ENCODE measurements at places on chromosomes 16 and 17.

- peak; percentile 20 for ATAC-seq
Observed at GRCh38 chr16:89805136-89805905, 11.1 kb downstream of the FANCA start.

GRCh38 chr17:45404870-45405249, 27.8 kb downstream of the ARHGAP27 start:
- ATAC-seq: no peak

DNA sequence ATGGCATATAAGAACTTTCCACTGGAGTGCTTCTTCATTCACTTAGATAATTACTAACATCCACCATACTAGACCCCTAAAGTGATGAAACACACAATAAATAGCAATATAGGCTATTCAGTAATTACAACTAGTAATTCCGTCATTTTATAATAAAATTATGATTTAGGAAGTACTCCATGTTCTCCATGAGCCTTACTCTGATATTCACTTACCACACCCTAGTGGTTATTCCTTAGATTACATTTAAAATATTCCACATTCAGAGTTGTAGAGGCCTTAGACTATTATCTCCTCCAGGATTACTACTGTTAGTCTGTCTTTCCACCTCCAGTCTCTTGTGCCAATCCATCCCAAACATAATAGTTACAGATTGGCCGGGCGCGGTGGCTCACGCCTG, 62.4 kb downstream of the STH start:
- peak; percentile 46 for ATAC-seq

GRCh38 chr17:35949401-35949800, 5.9 kb upstream of the LYZL6 start:
- no peak for ATAC-seq

GRCh38 chr17:45734598-45734997, 49.5 kb upstream of the CRHR1 start:
- no peak for ATAC-seq

DNA sequence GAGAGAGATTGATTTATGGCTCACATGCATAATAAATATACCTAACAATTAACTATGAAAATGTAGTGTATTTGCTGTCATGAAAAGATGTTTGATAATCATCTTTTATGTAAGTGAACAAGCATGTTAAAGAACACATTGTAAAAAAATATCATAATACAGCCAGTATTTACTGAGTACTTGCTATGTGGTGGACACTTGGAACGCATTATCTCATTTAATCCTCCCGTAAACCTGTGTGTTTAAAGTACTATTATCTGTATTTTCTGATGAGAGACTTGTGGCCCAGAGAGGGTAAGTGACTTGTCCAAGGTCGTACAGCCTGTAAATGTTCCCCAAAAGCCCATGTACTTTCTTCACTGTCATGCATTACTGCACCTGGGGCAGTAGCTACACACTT, 70.7 kb downstream of the PRKCA start:
- no peak for ATAC-seq

DNA sequence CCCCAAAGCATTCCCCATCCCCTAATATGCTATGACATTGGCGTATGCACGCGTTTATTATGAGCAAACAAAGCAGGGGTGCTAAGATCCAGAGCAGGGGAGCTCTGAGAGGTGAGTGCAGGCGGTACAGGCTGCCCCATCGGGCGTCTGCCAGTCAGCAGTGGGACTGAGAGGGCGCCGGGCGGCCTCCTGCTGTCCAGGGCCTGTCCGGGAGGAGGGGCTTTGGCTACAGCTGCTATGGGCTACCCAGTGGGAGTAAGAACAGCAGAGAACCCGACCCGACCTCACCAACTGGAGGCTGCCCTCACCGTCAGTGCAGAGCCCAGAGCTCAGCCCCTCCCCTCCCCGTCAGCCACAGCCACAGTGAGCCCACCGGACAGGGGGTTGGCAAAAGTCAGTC, 18.5 kb upstream of the AATK start:
- peak; percentile 19 for ATAC-seq

DNA sequence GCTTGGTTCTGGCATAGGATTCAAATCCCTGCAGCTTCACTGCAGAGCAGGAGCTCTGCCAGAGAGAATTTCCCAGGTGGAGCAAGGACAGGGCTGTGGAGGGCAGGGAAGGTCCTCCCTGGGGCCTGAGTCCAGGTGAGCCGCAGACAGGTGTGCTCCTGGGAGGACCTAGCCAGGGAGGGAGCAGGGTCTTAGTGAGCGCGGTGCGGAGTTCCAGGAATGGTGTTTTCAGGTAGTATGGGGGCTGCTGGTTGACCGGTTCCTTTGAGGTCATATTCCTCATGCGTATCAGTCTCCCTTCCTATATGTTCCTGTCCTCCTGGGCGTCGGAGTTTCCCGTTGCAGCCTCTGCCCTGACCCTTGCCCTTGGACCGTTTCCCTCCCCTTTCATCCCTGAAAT, 813.3 kb downstream of the KCNJ18 start:
- no peak for ATAC-seq

- ATAC-seq: no peak
Observed at GRCh38 chr17:72492494-72492893, 371.7 kb downstream of the SOX9 start.

DNA sequence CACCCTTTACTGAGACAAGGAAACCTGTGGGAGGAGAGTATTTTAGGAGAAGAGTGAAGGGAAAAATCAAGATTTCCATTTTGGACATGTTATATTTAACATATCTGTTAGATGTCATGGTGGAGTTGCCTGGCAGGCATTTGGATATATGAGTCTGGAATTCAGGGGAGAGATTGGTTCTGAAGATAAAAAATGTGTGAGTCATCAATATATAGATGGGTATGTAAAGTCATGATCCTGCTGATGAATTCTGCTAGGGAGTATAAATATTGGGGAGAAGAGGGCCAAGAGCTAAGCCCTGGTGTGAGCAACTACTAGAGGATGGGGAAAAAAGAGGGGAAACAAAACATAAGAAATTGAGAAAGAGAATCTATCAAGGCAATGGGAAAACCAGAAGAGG, 151.3 kb upstream of the SOX9 start:
- ATAC-seq: no peak

GRCh38 chr16:77991701-77992100, 30.6 kb upstream of the CLEC3A start:
- no peak for ATAC-seq

GRCh38 chr17:80724775-80725266, 180.2 kb downstream of the RPTOR start:
- peak; percentile 85 for ATAC-seq

GRCh38 chr17:2102931-2103809, 48.3 kb downstream of the HIC1 start:
- ATAC-seq: peak; percentile 88

- peak; percentile 13 for ATAC-seq
Observed at GRCh38 chr17:561116-561515, 153.5 kb downstream of the VPS53 start.

DNA sequence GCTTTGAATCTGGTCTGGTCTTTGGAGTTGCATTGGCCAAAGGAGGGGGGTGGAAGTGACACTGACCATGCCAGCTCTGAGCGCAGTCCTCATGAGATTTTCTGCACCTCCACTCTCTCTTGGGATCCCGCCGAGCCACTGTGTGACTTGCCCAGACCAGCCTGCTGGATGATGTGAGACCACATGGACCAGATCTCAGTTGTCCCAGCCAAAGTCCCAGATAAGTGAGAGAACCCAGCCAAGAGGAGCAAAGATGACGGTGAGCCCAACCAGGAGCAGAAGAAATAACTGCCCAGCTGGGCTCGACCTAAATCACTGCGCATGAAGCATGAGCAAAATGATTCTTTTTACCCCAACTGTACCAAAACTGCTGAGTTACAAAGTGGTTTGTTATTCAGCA, 96.5 kb upstream of the ERCC4 start:
- no peak for ATAC-seq

DNA sequence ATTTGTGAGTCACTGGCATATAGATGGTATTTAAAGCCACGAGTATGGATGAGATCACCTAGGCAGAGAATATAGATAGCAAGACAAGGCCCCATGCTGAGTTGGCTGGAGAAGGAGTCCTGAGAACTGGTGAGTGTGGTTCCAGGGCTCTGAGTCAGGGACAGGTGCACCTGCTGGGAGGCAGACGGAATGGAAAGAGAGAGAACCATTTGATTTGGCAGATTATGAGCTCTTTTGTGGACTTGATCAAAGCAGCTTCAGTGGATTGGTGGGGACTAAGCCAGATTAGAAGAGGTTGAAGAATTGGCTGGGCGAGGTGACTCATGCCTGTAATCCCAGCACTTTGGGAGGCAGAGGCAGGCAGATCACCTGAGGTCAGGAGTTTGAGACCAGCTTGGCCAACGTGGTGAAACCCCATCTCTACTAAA, 4.3 kb upstream of the C16orf92 start:
- no peak for ATAC-seq

DNA sequence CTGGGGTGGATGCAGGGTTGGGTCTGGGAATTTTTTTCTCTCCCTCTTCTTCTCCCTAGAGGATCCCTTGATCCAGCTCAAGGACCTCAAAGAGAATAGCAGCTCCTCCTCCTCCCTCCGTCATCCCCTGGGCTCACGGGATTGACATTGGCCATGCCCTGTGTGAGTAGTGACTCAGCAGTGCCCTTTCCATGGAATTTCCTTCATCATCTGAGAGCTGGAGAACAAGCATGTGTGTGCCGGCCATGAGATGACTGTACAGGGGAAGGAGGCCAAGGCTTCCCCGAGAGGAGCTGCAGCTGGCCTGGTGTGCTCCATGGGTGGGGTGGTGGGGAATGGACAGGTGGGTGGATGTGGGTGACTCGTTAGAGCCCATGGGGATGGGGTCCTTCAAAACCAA, 8.9 kb upstream of the WSCD1 start:
- ATAC-seq: no peak

- no peak for ATAC-seq
Observed at GRCh38 chr17:80204626-80205468, 15.3 kb downstream of the SGSH start.

- ATAC-seq: no peak
Observed at GRCh38 chr17:79949656-79950209, 85.9 kb downstream of the TBC1D16 start.

DNA sequence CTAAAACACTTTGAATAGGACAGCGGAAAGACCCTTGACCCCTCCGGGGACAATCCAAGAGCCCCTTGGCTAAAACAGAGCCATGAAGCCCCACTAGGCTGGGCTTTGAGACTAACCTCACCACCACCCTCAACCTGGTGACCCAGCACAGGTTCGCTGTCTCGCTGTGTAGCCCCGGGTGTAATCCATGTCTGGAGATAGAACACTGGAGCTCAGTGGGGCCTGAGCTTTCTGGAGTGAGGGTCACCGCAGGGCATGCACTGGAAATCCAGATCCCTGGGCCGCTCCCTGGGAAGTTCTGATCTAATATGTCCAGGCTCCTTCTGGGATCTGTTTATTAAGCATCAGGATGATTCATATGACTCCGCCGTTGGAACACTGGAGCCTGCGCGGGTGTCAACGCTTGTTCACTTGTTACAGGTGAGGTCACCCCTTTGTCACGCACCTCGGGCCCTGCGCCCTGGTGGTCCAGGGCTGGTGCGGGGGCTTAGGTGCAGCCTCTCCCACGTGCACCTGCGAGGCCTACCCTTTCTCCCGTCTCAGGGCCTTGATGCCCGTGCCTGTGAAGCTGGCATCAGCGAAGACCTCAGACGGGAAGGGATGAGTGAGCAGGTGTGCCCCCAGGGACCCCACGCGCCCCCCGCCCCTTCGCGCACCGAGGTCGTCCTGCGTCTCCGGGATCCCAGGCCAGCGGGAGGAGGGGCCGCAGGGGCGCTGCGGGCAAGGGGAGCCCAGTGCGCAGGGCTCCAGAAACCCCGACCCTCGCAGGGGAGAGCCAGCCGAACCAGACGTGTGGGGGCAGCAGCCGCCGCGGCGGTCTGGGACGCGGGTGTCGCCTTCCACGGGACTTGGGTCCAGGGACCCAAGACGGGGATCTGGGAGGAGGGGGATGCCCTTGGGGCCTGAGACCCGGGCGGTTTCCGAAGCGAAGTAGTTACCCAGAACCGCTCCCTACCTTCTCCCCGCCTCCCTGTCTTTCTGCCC, 224.1 kb upstream of the FOXF1 start:
- ATAC-seq: no peak

- no peak for ATAC-seq
Observed at GRCh38 chr17:18066866-18067265, 20.9 kb upstream of the DRG2 start.

GRCh38 chr17:43068570-43069367, 43.7 kb downstream of the RND2 start:
- no peak for ATAC-seq

- no peak for ATAC-seq
Observed at GRCh38 chr16:84042879-84043485, 387 bp upstream of the SLC38A8 start.

DNA sequence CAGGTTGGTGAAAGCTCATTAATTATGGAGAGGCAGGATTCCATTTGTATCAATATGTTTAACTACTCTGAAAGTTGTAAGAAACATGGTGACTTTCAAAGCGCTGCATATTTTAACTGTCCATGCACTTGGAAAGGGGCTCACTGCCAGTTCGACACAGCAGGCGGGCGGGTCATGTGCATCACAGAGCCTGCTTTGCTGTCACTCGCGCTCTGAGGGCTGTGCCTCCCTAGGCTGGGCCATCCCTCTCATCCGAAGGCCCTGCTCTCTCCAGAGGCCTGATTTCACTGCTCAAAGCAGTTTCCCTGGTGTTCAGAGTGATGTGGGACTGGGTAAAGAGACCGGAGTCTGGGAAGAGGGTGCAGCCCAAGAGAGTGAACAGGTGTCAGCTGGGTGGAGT, 422.0 kb upstream of the MON1B start:
- no peak for ATAC-seq

DNA sequence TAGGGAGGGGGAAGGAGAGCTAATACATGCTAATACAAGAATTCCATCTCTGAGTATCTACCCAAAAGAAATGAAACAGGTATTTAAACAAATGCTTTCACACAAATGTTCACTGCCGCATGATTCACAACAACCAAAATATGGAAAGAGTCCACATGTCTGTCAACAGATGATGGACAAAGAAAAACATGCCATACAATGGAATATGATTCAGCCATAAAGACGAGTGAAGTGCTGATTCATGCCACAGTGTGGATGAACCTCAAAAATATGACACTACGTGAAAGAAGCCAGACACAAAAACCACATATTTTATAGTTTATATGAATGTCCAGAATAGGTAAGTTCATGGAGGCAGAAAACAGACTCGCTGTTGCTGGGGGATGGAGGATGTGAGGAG, 321.4 kb downstream of the FOXL1 start:
- no peak for ATAC-seq

- ATAC-seq: peak; percentile 40
Observed at GRCh38 chr16:25151996-25152395, 40.5 kb downstream of the LCMT1 start.

Data from SK-N-SH treated with all-trans-retinoic acid at 6 μM for 48 hours (cell line).